Urothelium cell line (cell line): ENCODE measurements at places on chromosomes 5 and 9.
A peak's percentile ranks its signal among the peaks of the same experiment; 100 is the strongest.

- no peak for DNase-seq
These were observed 181.6 kb downstream of the EPB41L4A start for GRCh38 chr5:112237456-112237855.

GRCh38 chr9:14203356-14204056 is 110.4 kb downstream of the NFIB start:
- DNase-seq: no peak

DNA sequence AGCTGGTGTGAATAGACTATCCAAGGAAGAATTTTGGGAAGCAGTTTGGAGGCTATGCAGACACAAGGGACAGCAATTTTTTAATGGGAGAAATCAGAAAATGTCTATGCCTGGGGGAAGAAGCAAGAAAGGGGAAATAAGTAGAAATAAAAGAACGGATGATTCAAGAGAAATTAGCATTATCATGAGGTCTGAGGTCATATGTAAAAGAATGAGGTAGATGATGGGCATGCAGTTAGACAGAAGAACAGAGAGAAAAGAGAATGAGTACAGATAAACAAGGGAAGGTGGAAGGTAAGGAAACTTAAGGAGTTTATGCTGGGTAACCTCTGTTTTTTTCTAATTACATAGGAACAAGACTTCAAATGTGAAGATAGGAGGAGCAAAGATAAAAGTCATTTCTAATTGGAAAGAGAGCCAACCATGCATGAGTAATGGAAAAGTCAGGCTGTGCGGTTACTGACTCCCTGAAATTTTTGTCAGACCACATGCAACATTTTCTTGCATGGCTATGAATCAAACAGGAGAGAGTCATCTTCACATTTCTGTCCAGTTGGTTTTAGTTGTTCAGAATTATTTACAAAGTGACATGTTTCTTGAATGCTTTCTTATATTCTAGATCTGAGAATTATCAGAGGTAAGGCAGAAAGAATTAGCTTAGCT is 101.0 kb upstream of the PIK3R1 start:
- DNase-seq: peak; percentile 32

DNA sequence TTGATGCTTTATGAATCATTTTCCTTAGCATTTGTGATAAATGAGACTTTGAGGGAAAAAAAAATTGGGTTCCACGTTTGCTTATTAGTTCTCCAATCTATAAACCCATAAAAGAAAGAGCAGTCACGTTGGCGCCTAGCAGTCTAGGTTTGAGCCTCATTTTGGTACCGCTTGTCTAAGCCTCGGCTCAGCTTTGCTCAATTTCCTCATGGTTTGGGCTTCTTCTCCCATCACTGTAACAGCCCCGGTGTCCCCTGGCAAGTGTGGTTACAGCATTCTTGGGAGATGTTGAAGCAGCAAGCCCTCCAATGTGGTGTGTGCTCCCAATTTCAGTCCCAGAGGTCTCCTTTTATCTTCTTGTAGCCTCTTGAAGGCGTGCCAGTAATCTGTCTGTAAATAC is 578.4 kb downstream of the CDK5RAP2 start:
- DNase-seq: no peak

- peak; percentile 27 for DNase-seq
These were observed 1.3 kb downstream of the ZNF131 start for GRCh38 chr5:43121913-43122484.

DNA sequence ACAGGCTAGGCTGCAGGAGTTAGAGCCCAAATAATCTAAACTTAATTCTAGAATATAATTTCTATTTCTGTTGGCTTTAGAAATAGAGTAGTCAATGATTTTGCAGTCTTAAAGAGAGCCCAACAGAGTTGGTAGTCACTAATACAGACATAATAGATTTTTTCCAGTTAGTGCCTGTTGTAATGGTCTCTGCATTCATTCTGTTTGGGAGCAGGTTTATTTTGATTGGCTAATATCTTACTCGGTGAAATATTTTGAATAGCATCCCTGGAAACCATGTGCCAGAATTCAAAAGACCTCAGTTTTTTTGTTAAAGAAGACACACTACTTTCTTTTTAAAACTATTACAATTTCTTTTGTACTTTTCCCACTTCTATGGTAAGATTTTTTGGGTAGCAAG is 107.2 kb downstream of the RASGRF2 start:
- DNase-seq: no peak

- DNase-seq: peak; percentile 85
These were observed 50.2 kb upstream of the CXCL14 start for GRCh38 chr5:135628771-135629563.

- DNase-seq: no peak
These were observed 5.3 kb downstream of the SPEF2 start for GRCh38 chr5:35622974-35623373.

DNA sequence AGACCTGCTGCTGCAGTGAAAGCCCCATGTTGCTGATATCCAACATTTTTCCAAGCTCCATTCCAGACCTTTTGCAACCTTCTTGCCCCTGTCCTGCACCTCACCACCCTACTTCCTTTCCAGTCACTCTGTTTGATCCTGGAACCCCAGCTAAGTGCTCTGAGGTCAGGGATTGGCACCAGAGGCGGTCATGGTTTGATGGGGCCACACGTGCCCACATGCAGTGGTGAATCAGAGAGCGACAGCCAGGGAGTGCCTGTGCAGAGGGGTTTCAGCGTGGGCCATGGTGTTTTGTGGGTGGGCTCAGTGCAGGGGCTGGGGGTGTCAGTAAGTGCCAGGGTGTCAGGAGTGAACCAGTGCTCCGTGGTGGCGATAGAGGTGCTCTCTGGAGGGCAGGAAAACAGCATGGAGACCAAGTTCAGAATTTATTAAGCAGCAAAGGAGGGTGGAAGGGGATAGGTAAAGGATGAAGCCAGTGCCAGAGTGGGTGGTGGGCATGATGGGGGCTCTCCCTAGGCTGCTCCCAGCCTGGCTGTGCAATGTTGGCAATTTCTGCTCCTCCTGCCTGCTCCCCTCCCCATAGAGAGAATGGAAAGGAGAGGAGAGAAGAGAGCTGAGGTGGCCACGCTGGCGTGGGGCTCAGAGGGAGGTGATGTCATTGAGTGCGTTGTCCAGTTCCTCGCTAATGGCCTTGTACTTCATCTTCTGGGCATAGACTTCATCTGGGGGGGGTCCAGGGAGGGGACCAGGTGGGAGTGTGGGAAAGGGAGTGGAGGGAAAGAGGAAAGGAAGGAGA is 7.0 kb downstream of the TPM2 start:
- no peak for DNase-seq

DNA sequence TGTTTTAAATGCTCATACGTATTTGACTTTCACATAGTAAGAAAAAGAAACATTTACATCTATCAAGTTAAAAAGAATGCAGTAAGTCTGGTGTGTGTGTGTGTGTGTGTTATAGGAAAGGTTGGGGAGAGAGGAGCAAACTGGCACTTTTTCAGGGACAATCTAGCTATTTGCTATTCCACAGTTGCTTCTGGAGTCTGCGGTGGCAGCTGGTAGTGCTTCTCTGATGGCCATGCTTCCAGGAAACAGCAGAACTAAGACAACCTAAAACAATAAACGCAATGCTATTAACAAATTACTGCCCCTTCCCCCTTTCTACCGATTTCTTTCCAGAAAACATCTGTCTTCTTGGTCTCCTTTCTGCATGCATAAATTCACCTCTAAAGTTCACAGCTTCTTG is 70.0 kb upstream of the CDH10 start:
- DNase-seq: peak; percentile 11

DNA sequence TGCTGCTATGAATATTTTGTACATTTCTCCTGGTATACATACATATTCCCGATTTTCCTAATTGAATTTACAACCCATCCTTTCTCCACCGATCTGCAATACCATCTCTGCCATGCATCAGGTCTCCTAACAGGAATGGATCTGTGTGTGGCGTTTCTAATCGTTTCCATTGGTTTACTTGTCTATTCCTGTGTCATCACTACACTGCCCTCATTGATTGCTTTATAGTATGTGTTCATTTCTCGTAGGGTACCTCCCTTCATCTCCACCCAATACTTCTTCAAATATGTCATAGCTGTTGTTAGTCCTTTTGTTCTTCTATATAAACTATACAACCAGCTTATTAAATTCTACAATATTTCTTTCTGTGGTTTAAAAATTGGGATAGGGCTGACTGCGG is 7.1 kb upstream of the OR2S2 start:
- no peak for DNase-seq

DNA sequence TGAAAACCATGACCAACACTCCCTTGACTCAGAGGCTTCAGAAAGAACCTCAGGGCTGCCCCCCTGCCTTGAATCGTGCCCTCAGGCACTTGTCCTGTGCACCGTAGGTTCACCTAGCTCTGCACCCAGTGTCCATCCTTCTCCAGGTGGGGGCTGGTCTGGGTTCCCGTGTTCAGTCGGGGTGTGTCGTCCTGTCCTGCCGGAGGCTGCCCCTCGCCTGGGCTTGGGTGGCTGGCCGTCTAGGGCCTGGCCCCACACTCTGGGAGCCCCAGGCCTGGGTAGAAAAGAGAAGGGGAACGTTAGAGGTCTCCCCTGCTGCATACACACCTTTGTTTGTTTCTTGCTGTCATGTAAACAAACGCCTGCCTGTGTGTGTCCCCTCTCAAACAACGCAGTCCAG is 29.3 kb downstream of the CATSPER3 start:
- no peak for DNase-seq

DNA sequence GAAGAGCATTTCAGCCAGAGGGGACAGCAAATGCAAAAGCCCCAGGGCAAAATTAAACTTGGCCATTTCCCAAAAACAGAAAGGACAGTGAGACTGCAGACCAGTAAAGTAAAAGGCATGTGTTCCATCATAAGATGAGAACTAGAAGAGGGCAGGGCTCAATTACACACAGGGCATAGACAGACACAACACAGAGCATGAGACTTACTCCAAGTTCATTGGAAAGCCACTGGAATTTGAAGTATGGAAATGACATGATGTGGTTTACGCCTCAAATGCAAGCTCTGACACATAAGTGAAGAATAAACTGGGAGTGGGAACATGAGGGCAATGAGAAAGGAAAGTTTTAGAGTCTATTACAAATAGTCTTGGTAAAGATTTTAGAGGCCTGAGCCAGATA is 446.6 kb upstream of the GRIA1 start:
- peak; percentile 26 for DNase-seq

DNA sequence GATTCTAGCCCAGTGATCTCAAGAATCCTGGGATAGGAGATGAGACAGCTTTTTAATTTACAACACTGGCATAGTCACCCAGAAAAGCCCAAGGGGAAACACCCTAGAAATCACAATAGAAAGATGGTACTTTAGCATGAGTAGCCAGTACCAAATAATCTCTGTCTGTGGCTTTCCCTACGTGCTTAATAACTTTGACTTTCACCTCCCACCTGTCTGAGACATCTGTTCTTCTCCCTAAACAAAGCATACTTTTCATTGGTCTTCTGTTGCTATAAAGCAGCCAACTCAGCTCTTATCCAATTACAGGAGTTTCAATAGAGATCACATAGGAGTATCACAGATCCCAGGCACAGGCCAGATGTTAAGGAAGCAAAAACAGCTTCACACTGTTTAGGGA is 10.4 kb downstream of the MARCHF3 start:
- no peak for DNase-seq

GRCh38 chr5:42592401-42593140 is 164.0 kb upstream of the CCDC152 start:
- no peak for DNase-seq

DNA sequence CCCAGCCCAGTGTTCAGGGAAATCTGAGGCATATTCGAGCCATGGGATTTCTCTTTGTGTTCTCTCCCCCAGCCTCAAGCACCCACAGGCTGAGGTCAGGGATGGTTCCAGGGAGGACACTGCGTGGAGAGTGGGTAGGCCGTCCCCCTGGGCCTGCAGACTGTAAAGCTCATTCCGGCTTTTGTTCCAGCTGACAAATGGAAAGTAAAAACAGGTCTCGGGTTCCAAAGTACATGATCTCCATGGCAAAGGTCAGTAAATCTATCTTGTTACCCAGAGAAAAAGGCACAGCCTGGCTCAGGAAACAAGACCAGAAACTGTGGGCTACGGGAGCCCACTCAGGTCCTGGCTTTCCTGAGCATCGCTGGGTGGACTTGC is 116.2 kb downstream of the ROR2 start:
- DNase-seq: no peak
